H7 (cell line): ENCODE measurements at places on chromosomes 7 and 10.

GRCh38 chr10:61409157-61409556 lies 44.0 kb downstream of the TMEM26 start:
- no peak for DNase-seq

- DNase-seq = no peak
Measured at GRCh38 chr7:133082390-133082766, 488 bp upstream of the CHCHD3 start.

DNA sequence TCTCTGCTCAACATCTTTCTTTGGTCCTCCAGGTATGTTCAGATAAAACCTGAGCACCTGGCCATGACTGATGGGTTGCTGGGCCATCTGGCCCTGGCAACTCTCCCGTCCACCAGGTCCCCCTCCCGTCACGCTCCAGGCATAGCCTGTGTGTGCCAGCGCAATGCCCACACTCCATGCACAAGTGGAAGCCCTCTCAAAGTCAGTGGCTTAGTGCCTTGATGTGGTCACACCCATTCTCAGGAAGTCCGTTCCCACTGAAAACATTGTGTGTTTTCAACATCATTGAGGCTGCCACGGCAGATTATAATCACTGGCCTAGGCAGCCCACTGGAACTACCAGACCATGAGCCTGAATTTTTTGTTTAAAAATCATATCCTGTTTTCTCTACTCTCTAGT lies 170.6 kb upstream of the LANCL2 start:
- no peak for DNase-seq

- DNase-seq = no peak
Measured at GRCh38 chr7:20238754-20239324, 21.7 kb upstream of the MACC1 start.

- DNase-seq = no peak
Measured at GRCh38 chr10:122590153-122590552, 29.6 kb downstream of the DMBT1 start.

- no peak for DNase-seq
Measured at GRCh38 chr10:62451611-62451975, 77.4 kb downstream of the ZNF365 start.

GRCh38 chr10:11701451-11702095 lies 40.6 kb upstream of the ECHDC3 start:
- DNase-seq = no peak

- no peak for DNase-seq
Measured at GRCh38 chr10:34781711-34782110, 33.4 kb downstream of the PARD3 start.

- no peak for DNase-seq
Measured at GRCh38 chr10:28199941-28200340, 102.9 kb downstream of the MPP7 start.

DNA sequence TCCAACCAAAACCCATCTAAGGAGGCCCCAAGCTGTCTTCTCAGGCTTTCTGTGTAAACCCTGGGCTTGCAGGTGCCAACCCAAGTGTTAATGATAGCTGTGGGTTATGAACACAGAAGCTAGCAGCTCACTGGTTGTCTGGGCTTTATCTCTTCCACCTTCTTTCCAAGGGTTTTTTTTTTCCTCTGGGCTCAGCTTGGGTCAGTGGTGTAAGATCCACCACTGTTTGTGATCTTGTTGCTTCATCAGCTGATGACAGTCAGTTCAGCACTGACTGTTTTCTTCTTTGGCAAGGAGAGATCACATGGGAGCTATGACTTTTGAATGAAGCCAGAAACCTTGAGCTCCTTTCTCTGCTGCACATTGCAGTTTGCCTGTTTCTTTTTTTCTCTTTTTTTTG lies 4.6 kb downstream of the GTPBP4 start:
- DNase-seq = no peak

GRCh38 chr10:102175415-102175814 lies 23.2 kb downstream of the NOLC1 start:
- no peak for DNase-seq

- peak; percentile 78 for DNase-seq
Measured at GRCh38 chr10:93841961-93842360, 51.8 kb upstream of the SLC35G1 start.

DNA sequence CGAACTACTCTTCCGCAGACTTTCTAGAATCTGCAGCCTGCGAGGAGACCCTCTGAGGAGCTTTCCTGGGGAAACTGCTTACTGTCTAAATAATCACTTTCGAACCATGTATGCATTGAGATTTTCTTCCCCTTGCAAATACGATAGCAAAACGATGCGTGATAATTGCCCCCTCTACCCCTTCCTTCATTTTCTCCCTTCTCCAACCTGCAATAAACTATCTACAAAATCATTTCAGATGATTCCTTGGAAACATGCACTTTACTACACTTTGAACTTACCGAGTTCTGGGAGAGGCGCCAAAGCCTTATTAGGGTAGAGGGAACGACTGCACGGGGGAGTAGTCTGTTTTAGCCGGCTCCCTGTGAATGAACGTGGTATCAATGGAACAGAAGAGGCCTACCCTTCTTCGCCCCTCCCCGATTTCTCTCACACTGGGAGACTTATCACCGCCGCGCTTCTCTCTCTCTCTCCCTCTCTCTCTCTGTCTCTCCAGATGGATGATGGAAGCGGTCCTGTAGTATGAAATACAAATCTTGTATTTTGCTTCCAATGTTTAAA lies at the start of gene FGFBP3:
Gene FGFBP3 (minus strand): TSS at position 370 of the 561 bp plus-strand sequence. CDS start 517 bp downstream, outside the sequence.
- DNase-seq = peak; percentile 75

DNA sequence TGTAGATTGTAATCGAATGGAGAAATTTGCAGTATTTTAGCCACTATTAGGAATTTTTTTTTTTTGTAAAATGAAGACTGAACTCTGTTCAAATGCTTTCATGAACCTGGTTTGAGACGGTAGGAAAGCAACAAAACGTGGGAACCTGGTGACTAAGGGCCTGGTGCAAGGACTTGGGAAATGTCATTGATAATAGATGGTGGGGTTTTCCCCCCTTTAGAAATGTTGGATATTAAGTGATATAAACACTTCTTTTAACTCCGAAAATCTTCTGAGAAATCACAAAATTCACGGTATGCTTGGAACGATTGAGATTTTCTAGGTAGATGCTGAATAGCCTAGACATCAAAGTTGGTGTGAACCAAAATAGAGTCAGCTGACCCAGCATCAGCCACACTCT lies 6.4 kb downstream of the IFIT2 start:
- DNase-seq = no peak

DNA sequence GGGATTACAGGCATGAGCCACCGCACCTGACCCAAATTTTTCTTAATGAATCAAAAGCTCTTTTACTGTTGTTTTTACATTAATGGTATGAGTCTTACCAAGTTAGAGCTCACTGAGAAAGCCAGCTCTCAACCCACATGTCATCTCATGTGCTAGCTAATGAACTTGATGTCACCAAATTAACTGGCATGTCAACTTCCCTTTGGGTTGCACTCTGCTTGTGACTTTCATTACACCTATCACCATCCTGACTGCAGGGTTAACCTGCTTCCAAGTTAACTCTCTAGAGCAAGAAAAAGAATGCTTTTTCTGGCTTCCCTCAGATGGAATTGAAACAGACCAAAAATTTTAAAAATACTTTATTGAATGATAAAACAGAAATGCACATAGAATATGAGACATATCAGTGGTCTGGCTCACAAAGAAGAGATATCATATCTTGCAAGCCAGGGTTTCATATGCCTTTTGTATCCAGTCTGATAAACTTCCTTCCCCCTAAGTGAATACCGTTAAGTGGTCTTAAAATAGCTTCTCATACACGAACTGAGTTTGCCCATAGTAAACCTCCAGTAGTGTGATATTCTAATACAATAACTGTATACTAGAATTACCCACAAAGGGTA lies 42.9 kb upstream of the TRIM24 start:
- no peak for DNase-seq

- peak; percentile 2 for DNase-seq
Measured at GRCh38 chr7:84110400-84110799, 84.2 kb downstream of the SEMA3A start.

- no peak for DNase-seq
Measured at GRCh38 chr7:26141077-26141476, 10.9 kb upstream of the NFE2L3 start.

- no peak for DNase-seq
Measured at GRCh38 chr10:33790521-33791271, 456.2 kb upstream of the NRP1 start.

- no peak for DNase-seq
Measured at GRCh38 chr7:27170426-27171324, 3.4 kb downstream of the HOXA10 start.

GRCh38 chr7:46695051-46695708 lies 774.1 kb upstream of the IGFBP3 start:
- no peak for DNase-seq

DNA sequence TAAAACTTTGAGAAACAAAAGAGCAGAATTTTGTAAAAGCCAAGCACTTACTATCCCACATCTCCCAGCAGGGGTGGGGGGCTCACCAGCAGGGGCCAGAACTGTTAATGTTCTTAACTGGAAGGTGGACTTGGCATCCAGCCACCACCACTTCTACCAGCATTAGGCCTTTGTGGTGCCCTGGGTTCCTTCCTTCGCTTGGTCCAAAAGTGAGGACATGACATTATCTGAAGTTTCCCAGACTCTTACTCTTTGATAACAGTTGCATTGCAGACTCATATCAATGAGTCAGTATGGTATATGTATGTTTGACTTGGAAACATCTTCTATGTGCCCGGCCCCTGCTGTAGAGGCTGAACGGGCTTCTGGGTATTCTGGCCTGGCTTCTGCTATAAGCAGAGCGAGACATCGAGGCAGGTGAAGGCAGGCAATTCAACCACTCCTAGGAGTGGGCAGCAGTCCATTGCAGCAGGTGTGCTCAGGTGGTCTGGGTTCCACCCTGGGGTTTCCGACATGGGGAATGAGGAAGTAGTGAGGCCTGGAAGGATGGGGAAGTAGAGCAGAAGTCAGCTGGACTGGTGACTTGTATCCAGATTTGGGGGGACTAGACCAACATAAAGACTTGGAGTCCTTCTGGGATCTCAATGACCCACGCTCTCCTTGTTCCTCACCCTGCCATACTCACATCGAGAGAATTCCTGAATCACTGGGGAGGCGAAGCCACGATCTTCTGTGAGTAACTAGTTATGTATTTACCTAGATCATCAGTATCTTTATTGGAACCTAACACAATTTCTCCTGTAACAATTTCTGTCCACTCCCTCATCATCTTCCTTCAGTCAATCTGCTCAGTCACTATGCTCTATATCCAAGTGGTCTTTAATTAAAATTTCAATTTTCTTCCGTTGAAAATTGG lies 4.1 kb downstream of the ZNF777 start:
- no peak for DNase-seq

DNA sequence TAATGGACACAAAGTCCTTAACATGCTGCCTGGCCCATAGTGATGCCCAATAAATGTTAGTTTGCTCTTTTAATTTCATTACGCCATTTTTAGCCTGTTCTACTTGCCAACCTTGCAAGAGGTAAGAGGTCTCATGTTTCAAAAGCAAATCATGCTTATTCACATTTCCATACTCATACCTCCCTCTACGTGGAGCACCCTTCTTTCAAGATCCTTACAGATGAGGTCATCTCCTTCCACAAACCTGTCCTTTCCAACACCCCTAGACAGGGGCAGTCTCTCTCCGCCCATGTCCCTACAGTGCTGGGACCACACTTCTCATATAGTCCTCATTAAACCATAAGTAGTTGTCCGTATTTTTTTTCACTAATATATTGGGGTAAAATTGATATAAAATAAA lies 271.3 kb downstream of the FGFR2 start:
- DNase-seq = no peak

GRCh38 chr7:1676550-1677078 lies 6.5 kb downstream of the ELFN1 start:
- peak; percentile 50 for DNase-seq

DNA sequence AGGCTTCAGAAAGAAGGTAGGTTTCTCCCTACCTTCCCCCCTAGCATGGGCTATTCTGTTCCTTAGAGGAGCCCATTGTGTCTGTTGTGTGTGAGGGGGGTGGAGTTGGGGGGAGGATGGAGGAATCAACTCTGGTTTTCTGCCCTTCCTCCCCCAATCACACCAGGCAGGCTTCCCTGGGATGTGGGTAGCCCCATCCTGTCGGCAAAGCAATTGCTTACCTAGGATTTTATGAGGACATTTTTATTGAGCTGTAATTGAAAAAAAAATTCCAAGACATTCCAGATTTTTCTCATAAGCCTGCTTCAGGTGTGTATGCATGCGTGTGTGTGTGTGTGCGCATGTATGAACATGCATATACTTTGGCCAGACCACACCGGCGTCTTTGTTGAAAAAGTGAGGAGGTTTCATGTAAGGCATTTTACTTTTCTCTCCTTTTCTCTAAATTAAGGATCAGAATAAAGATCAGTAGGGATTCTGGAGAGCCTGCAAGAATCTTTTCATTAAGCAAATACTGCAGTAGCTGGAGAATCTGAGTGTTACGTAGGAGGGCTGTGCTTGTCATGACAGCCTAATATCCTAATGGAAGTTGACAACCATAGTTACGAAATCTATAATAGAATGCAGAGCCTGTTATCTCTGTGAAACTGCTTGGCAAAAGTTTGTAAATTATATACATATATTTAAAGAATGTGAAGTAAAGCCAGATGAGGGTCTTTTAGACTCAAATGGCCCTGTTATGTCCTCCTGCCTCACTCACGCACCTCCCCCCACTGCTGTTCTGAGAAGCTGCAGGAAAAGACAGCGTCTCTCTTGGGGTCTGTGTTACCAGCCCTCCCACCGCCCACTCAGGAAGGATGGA lies 27.3 kb upstream of the SAMD8 start:
- DNase-seq = peak; percentile 69

DNA sequence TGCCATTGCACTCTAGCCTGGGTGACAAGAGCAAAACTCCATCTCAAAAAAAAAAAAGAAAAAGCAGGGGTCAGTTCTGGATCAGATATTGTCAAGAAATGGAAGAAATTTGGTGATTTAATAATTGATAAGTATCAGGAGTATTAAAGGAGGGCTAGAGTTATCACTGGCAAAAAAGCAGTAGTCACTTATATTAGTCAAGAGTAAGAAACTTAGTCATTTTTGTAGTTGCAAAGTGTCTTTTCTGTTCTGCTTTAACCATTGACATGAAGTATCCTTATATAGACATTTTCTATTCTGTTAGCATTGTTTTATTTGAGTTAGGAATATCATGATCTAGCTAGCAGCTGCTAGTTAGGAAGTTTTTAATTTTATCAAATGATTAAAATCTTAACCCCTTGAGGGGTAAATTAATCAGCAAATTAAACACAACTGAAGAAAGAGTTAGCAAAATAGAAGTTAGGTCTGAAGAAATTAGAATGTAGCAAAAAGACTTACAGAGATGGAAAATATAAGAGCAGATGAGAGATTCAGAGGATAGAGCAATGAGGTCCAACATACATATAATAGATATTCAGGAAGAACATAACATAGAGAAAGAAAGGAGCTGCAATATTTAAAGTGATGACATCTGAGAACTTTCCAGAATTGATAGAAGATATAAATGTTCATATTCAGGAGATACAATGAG lies 7.3 kb upstream of the CCDC6 start:
- DNase-seq = no peak

- peak; percentile 62 for DNase-seq
Measured at GRCh38 chr7:149838992-149839408, 825 bp downstream of the ZNF862 start.

GRCh38 chr7:146000882-146001281 lies 115.7 kb upstream of the CNTNAP2 start:
- DNase-seq = no peak
